ENCODE measurements at places on chromosomes 6 and 20.

DNA sequence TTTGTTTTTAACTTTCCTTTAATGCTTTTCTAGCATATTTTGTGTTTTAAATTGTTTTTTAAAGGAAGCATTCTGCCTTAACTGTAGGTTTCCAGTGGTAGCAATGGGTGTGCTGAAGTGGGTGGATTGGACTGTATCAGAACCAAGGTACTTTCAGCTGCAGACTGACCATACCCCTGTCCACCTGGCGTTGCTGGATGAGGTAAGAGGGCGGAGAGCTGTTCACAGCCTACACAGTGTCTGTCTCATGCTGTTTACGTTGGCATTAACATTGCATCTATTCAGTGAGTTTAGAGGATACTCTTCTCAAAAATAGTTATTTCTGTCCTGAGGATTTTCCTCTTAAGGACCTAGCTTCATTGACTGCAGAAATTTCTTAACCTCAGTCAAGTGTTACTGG, 11.9 kb downstream of the NELFCD start:
- DNase-seq = no peak

- DNase-seq = no peak
Measured at GRCh38 chr20:199996-200395, 10.5 kb upstream of the DEFB128 start.

DNA sequence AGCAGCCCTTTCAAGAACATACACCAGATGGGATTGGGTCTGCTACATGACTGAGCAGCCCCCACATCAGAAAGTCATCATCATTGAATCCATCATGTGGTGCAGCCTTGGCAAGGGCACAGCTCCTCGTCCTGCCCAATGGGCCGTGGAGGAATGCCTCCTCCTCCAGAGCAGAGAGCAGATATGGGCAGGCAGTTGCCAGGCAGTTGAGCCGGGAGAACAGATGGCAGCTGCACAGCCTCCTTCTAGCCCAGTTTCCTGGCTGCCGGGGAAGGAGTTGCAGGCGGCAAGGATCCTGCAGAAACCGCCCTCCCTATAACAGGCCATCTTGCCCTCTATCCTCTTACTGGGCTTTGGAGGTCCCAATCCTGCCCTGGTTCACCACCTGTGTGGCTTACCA, 11.9 kb upstream of the ZFAND3 start:
- peak; percentile 99 for DNase-seq

GRCh38 chr6:88982720-88983119, 19.3 kb upstream of the RNGTT start:
- peak; percentile 66 for DNase-seq

DNA sequence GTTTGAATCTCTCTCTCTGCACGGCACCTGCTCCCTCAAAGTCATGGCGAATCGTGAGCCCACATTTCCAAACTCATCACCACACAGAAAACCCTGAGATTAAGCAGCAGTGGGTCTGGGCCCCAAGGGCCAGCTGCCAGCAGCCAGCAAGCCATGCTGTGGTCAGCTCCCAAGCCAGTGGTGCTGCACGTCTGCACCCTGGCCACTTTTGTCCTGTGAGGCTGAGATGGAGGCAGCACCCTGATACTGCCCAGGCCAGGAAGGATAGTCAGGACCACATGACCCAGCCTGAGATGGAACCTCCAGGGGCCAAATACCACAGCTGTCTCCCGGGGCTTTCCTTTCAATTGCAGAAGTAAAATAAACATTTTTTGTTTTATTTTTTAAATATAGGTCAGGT, 93.9 kb downstream of the PRND start:
- DNase-seq = no peak

DNA sequence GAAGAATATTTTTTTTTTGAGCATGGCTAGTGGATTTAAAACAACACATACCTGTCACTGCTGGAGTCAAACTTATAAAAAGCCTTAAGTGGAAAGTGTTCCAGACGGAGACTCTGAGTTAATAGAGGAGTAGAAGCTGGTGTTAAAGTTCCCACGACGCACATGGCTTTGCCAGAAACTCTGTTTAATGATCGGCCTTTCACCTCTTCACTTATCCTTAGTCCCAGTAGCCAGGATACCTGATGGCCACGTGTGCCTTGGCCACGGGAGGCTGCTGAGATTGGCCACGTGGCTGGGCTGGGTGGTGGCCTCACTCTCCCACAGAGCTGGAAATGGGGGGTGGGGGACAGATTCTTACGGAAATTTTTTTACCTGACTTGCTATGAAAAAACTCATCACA, 333.1 kb downstream of the ZFAND3 start:
- DNase-seq = no peak

- no peak for DNase-seq
Measured at GRCh38 chr6:84870672-84871071, 106.3 kb upstream of the TBX18 start.

DNA sequence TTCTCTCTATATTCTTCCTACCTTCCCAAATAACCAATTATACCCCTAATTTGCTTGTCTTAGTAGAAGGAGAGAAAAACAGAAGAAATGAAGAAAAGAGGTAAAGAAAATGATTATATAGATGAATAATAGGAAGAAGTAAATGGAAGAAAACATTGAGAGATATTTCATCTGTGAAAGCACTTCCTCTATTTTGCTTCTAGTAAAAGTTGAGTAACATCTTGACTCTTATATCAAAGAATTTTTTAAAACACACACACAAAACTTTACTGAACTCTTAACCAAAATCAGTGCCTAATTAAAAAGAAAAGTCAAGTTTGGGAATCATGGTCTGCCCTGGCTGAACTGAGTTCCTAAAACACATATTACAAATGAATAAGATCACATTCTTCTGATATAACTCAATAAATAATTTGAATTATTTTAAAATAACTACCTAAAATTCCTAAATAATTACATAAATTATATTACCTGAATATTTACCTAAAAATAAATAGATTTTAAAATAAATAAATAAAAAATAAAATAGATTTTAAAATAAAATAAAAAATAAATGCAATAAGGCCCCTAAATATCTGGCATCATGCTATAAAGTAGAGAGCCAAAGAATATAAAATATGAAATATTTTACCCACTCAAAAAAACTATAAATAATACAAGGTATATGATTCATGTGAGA, 8.8 kb downstream of the SLC17A2 start:
- no peak for DNase-seq

DNA sequence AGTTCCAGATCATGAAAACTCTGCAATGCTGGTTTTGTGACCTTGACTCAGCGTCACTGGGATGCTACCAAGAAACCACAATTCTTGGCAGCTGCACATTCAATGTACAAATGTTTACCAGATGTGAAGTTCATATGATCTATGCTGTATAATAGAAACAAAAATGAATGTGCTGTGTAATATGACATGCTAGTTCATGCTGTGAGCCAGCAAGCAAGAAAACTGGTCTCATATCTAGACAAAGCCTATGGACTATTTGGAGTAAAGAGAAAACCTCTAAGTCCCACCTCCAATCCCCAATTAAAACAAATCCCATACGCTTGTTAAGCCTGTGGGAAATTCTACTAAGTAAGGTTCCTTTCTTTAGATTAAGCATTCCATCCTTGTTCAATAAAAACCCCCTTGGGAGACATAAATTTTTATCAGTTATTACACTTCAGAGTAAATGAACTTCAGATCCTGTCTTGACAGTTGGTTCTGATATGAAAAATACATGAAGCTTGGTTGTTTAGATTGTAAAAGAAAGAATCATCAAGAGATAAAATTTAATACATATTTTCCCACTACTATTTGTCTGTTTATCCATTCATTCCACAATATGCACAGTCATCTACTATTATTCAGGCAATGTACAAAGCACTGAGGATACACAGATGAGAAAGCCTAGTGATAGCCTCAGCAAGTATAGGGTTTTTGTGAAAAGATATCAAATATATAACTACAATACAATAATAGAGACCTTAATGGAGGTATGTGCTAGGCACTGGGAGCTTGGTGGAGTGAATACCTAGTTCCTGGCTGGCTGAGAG, 20.1 kb downstream of the COL21A1 start:
- no peak for DNase-seq

DNA sequence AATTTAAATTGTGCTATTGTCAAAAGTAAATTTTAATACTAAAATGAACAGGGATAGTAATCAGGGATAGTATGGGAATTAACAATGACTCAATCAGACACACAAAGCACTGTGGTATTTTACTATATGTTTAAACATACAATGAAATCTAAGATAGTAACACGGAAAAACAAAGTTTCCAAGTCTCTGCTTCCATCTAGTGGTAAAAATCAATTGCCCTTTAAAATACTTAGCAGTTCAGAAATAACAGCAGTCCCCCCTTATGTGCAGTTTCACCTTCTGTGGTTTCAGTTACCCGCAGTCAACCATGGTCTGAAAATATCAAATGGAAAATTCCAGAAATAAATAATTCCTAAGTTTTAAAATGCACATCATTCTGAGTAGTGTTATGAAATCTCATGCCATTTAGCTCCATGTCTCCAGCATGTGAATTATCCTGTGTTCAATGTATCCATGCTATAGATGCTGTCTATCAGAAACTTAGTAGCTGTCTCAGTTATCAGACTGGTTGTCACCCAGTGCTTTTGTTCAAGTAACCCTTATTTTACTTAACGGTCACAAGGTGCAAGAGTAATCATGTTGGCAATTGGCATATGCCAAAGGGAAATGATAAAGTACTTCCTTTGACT, 58.5 kb downstream of the AHI1 start:
- peak; percentile 9 for DNase-seq

DNA sequence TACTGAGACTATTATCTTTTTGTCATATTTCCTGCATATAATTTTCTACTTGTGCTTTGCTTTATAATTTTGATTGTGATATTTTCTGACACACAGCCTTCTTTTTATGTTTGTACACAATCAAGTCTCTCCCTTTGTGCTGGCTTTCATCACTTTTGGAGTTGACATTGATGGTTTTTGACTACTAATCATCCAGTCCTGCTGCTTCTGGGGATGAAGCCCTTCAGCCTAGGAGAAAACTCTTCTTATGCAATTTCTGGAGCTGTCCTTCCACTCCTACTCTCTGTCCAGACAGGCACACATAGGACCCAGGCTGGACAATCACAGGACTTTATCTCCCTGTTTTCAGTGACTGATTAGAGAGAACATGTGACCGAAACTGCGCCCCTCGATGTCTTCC, 515.0 kb downstream of the KIF16B start:
- no peak for DNase-seq

- peak; percentile 10 for DNase-seq
Measured at GRCh38 chr6:32627831-32628230, 9.4 kb upstream of the HLA-DQA1 start.

DNA sequence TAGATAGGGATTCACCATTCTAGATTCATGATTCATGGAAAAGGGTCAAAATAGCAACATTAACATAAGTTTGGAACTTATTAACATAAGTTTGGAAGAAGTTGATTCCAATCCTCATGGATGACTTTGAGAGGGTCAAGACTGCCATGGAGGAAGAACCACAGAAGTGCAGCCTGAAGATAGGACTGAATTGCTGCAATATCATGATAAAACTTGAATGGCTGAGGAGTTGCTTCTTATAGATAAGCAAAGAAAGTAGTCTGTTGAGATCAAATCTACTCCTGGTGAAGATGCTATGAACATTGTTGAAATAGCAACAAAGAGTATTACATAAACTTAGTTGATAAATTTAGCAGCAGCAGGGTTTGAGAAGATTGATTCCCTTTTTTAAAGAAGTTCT, 62.2 kb downstream of the GMDS start:
- DNase-seq = no peak

DNA sequence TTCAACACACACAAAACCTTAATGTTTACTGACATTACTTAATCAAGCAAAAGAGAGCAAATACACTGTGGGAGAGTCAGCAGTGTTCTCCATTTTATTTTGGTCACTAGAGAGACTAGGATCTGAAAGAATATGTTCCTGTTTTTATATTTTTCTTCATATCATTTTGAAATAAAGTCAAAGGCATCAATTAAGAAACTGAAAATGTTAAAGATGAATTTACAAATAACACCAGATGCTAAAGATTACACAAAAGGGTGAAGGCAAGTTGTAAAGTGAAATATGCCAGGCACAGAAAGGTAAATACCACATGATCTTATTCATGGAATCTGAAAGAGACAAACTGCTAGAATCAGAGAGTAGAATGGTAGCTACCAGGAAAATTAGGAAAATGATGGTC, 60.3 kb upstream of the FABP7 start:
- no peak for DNase-seq

- DNase-seq = no peak
Measured at GRCh38 chr6:169793408-169793807, 42.0 kb downstream of the ERMARD start.

Data from brain (organoid and tissue), 16 donors.